ENCODE measurements at places on chromosomes 3 and 15.

DNA sequence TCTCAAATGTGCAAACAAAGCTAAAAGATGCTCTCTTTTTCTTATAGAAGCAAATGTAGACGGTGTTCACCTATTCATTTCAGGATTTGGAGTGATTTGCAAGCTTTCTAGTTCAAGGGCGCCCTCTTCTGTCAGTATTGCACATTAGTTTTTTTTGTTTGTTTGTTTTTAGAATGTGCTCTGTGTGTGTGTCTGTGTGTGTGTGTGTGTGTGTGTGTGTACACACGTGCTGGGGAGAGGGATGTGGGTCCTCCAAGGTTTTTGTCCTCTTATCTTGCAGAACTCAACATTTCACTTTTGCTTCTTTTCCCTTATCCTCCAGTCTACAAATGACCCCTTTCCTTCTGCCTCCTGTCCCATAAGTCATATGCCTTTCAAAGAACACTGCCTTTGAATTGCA, 23.5 kb downstream of the DNAH1 start:
- peak; percentile 77 for DNase-seq

GRCh38 chr3:31848911-31849310, 132.2 kb downstream of the OSBPL10 start:
- no peak for DNase-seq

GRCh38 chr3:177378168-177378567, 180.9 kb upstream of the TBL1XR1 start:
- DNase-seq: no peak

DNA sequence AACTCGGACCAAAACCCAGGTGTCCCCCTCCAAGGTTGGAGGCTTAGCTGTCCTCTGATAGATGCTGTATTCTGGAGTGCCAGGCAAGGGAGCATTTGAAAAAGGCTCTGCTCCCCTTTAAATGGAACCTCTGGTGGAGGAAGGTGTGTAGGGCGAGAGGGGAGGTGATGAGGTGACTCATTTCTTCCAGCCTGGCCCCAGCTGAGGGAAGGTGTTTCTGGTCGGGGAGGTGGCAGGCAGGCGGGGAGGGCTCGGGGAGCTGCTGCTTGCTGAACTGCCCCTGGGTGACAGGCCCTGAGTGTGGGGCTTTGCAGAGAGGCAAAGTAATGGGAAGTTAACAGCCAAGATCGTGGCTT, 18.8 kb downstream of the PSTPIP1 start:
- no peak for DNase-seq

- no peak for DNase-seq
Observed at GRCh38 chr15:68719672-68720071, 101.0 kb downstream of the ANP32A start.

GRCh38 chr3:197507081-197507480, 48.7 kb downstream of the BDH1 start:
- DNase-seq: no peak

DNA sequence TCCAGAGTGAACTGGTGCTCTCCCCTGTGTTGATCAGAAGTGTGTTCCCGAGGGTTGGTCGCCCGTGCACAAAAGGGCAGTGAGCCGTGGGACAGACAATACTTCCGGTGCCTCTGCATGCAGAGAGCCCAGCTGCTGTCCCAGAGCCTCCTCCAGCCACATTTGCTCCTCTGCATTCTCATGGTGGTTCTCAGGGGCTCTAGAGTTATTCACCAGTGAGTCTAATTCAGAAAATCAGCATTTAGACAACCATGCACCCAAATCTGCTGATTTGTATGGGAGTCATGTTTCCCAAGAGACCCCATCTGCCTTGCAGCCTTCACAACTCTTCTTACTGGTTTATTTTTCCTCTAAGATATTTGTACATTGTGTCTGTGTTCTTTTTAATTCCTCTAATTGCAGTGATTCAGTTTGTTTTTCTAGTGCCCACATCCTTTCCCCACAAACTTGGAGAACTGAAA, 107.0 kb upstream of the SPRED1 start:
- no peak for DNase-seq

GRCh38 chr15:89662893-89663626, 7.8 kb upstream of the KIF7 start:
- no peak for DNase-seq

DNA sequence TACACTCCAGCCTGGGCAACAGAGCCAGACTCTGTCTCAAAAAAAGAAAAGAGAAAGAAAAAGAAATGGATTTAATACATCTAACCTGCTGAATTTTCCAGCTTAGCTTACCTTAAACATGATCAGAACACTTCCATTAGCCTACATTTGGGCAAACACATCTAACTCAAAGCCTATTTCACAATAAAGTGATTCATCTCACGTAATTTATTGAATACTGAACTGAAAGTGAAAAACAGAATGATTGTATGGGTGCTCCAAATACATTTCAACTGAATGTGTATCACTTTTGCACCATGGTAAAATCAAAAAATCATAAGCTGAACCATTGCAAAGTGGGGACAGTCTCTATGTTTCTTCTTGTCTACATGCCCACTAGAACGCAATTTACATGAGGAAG, 9.0 kb downstream of the PIK3R4 start:
- no peak for DNase-seq

DNA sequence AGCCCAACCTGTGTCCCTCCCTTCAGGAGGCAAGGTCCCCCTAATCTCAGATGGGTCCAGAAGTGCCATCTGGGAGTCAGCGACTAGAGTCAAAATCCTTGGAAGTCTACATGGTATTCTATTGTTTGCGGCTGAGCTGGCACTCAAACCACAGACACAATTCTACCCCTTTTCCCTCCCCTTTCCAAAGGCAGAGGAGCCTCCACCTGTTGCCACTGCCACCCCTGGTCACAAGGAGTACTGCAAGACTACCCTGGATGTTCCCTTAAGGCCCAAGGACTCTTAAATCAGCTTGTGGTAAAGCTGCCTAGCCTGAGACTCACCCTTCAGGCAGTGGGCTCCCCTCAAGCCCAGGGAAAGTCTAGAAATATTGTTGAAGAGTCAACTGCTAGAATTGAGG, 4.3 kb upstream of the OR5H6 start:
- peak; percentile 17 for DNase-seq

DNA sequence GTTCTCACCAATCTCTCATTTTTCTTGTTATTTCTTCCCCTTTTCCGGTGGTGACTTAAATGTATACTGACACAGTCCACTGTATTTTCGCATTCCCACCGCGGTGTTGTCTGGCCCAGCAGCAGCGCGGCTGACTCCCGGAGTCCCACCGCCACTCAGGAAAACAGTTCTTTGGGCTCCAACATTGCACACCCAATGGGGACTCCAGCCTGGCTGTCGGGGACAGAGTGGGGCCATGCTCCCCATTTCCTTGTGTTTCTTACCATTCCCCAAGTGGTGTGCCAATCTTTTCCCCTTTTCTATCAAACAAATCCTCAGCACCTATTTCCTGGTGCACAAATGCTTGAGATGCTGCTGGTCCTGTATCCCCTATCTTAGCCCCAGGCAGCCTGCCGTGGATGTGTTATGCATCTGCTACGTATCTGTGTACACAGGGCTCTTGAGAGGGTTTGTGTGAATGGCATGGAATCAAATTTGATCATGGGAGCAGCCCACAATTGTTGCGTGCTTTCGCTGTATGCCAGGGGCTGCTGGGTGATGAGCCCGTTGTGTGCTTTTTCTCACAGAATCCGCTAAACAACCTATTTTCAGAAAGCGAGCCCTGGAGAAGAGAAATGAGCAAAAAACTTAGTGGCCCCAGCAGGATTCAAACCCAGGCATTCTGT, 219.1 kb upstream of the RGMA start:
- no peak for DNase-seq

DNA sequence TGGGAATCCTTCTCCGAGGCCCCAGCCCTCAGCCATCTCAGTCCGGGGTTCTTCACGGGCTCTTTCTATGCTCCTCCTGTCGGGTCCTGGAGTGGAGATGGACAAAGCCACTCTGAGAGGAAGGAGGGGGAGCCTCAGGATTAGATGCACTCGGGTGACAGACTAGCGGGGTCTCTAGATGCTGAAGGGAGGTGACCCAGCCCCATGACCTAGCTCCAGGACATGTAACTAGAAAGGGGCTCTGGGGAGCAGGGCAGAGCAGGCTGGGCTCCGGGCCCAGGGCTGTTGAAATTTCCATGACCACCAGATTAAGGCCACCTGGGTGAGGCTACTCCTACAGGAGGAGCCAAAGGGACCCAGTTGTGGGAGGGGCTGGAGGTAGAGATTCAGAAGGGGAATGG, 14.8 kb upstream of the SKIC8 start:
- no peak for DNase-seq

DNA sequence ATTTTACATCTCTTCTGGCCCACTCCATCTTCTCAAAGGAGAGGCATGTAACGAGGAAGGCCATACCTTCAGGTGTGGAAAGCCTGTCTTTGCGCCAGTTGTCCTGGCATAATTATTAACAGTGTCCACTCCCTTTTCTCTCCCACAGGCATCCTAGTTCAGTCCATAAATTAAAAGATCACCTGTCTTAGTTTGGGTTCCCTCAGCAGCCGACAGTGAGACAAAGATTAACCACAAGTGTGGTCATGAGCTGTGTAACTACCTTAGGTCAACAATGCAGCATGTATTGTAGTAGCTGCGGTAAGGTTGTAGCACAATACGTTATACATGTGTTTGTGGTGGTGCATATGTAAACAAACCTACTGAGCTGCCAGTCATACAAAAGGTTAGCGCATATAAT, 103.3 kb upstream of the GALNT15 start:
- no peak for DNase-seq

DNA sequence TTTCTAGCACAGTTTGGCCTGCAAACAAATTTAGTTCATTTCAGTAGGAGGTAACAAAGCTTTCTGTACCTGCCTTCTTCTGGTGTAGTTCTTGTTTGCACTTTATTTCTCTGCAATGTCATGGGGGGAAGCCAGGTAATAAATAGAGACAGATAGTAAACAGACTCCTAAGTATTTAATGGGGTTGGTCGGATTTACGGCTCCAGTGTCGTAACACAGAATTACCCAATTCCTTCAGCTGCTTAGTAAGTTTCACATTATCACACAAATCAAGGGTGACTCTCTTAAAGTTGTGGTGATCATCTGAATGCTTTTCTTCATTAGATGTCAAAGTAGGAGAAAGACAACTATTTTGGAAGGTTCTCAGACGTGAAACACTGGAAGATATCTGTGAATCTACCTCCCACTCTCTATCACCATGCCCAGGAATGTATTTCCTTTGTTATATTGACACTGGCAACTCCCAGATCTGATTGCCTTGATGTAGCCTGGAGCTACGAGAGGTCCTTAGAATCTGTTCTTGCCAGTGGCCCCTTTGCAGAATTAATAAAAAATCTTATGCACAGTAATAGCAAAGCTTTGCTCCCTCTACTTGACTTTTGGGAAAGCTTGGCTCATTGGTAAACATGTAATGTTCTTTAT, 25.0 kb upstream of the TMC3 start:
- no peak for DNase-seq

DNA sequence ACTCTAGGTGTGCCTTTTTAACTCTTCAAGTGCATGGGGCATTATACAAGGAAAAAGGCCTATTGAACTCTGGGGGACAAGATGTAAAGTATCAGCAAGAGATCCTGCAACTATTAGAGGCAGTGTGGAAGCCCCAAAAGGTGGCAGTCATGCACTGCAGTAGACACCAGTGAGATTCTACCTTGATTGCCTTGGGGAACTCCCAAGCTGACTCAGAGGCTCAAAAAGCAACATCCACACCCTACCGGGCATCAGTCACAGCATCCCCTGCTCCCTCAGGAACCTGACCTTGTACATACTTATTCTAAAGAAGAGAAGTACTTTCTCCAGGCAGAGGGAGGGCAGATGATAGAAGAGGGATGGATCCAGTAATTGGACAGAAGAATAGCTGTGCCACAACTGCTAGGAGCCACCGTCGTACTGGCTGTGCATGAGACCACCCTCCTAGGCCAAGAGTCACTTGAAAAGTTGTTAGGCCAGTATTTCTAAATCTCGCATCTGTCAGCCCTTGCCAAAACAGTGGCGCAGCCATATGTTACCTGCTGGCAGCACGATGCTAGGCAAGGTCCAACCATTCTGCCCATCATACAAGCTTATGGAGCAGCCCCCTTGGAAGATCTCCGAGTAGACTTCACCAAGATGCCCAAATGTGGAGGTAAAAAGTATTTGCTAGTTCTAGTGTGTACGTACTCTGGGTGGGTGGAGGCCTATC, 523.1 kb upstream of the FRG2C start:
- DNase-seq: no peak

DNA sequence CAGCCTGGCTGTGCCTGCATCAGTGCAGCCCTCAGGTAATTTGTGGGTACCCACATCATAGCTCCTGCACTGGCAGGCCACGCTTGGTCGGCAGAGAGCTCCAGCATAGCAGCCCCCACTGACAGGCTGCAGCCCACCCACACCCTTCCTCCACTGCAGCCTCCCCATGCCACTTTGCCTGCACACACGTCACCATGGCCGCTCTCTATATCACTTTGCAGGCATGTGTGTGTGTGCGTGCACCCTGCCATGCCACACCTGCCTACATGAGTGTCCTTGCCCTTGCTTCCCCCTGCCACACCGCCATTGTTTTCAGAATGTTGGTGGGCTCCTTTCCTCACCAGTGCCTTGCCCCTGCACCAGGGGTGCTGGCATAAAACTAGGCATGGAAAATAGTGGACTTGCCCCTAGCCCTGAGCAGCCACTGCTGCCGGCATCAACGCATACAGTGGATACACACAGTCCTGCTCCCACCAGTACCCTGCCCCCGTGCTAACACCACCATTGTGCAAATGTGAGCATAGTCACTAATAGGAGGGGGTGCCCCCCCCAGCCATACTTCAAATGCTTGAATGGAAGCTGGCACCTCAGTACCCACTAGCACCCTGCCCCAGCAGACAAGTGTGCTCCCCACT, 278.7 kb upstream of the MANF start:
- no peak for DNase-seq

GRCh38 chr3:16697443-16698147, 92.4 kb upstream of the DAZL start:
- no peak for DNase-seq

- DNase-seq: no peak
Observed at GRCh38 chr3:5165698-5166097, 21.8 kb upstream of the EDEM1 start.

- DNase-seq: no peak
Observed at GRCh38 chr3:63557912-63558311, 94.6 kb upstream of the SNTN start.

DNA sequence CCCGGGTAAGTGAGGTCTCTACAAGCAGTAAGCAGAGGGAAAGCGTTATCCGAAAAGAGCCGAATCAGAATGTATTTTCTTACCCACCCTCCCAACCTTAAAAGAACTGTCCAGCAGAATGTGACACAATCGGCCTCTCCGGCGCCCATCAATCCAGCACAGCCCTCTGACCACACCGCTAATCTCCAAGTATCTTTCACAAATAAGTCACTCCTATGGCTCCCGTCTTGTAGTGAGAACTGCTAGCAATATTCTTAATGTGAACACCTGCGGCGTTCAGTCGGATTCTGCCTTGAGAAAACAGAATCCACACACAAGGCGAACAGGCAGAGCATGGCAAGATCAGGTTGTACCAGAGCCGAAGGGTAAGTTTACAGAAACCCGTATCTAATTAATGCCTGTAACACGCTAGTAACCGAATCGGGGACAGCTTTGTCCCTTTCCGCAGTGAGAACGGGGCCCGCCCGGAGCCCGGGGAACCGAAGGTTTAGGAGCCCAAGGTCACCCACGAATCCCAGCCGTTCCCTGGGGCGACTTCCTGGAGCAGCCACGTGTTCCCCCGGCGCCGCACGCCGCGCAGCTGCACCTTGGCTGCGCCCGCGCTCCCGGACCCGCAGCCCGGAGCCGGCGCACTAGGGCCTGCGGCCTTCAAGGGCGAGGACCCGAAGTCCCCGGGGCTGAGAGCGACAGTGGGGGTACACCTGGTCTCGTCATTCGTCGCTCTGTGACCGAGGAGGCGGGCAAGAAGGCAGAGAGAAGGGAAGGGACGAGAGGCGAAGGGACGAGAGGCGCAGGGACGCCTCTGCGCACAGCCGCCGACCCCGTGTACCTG, 672 bp downstream of the TFRC start:
- DNase-seq: peak; percentile 74
